ENCODE measurements at places on chromosomes 13 and 19. TPM values are rescaled to one million over a fixed set of nuclear protein-coding genes. Genes with fewer than 3 reads are reported as not detected.

Gene THAP8
- total RNA-seq, result 10.6 TPM

Gene SWSAP1
- total RNA-seq, result 0.76 TPM

Gene DACT3
- total RNA-seq, result 2.0 TPM

Gene ZNF728
- 0.57 TPM for total RNA-seq

Gene SPRYD7
- 5.8 TPM for total RNA-seq

Gene SYT3
- not detected for total RNA-seq

Gene SPTBN4
- 6.6 TPM for total RNA-seq

Gene ZNF565
- 3.0 TPM for total RNA-seq

Gene DACH1
- 63.5 TPM for total RNA-seq

Gene OR7C1
- not detected for total RNA-seq

Gene QPCTL
- 6.5 TPM for total RNA-seq

Gene ZNF625
- total RNA-seq, result 2.3 TPM

Gene ZNF208
- total RNA-seq, result 1.1 TPM

Gene LRP3
- total RNA-seq, result 25.6 TPM
